ENCODE measurements at places on chromosomes 12 and 14.

GRCh38 chr12:46617167-46617566 is 208.6 kb downstream of the SLC38A4 start:
- DNase-seq, result no peak

GRCh38 chr12:111389635-111390034 is 16.1 kb upstream of the SH2B3 start:
- no peak for DNase-seq

- DNase-seq, result no peak
Observed at GRCh38 chr12:72241552-72241951, 30.6 kb upstream of the TRHDE start.

GRCh38 chr12:52242442-52243258 is 9.6 kb downstream of the KRT7 start:
- DNase-seq, result no peak

DNA sequence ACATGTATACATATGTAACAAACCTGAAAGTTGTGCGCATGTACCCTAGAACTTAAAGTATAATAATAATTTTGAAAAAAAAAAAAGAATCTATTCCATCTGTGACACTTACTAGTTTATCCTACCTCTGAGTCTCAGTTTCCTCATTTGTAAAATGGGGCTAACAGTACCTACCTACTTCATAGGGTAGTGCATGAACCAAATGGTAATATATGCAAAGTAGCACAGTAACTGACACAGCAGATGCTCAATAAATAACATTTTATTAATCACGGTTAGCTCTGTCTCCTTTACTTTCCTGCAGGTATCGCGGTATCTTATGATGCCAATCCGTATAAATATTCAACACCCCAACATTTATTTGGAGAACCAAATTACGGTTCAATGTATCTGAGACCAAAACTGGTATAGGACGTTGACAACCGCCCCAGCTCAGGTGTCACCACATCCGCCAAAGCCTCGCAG is 703 bp downstream of the TMED10 start:
- no peak for DNase-seq

GRCh38 chr14:50025776-50026175 is 90.6 kb downstream of the VCPKMT start:
- no peak for DNase-seq

- DNase-seq, result no peak
Observed at GRCh38 chr14:64987438-64987767, 708 bp downstream of the FNTB start.

DNA sequence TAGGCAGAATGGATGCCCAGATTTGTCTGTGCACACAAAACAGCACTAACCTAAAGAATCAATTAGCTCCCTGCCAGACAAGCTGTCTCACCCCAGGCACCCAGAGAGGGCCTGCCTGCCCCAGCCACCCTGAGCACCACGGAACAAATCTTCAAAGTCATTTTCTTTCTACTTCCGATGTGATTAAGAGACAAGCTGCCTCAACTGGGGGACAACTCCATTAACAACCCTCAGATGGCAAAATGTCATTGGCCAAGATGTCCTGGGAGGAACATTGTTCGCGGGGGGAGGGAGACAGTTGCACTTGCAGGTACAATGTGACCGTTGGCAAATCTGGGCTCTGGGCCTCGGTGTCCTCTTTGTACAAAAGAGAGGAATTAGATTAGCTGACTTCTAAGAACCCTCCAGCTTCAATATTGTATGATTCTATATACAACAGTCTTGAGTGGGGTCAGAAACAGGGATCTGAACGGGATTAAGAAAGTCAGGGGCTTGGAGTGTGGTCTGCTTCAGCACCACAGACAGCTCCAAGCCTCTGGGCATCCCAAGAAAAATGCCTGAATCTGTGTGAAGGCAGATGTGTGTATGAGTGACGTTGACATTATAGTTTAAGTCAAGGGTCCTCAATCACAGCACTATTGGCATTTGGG is 42.8 kb upstream of the CMKLR1 start:
- no peak for DNase-seq

GRCh38 chr12:114656906-114657596 is 26.9 kb downstream of the TBX3 start:
- DNase-seq, result no peak

DNA sequence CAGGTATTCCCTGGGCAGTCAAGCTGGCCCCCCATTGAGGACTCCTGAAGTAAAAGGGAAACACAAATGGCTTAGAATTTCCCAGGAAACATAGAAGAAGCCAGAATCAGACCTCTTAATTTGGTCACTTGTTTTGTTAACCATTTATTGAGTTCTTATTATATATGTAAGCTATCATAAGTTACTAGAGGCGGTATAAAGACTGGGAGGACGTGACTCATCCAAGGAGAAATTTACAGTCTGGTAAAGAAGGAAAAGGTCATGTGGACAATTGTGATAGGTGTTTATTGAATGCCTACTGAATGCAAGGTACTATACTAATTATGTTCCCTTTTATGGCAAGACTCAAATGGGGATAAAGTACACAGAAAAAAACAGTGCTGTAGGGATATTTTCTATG is 146.7 kb downstream of the DYRK2 start:
- no peak for DNase-seq

DNA sequence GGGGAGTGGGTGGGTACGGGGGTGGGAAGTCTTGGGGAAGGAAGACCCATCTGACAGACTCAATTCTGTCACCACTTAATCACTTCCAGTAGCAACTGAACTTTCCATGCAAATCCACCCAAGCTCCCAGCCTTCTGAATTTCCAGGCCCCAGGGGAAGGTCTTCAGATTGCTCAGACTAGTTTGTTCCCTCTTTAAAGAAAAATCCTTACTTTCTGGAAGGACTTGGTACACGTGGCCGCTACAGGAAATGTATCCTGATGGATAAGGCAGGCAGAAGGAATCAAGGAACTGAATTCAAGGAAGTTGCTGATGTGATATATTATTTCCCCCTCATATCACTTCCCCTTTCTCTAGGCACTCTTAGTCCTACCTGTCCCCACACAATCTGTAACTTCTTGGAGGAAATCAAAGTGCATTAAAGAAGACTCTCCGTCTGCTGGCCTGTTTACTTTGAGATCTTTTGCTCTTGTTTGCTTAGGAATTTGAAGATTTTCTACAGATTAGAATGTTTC is 6.4 kb downstream of the NFKBIA start:
- DNase-seq, result no peak

DNA sequence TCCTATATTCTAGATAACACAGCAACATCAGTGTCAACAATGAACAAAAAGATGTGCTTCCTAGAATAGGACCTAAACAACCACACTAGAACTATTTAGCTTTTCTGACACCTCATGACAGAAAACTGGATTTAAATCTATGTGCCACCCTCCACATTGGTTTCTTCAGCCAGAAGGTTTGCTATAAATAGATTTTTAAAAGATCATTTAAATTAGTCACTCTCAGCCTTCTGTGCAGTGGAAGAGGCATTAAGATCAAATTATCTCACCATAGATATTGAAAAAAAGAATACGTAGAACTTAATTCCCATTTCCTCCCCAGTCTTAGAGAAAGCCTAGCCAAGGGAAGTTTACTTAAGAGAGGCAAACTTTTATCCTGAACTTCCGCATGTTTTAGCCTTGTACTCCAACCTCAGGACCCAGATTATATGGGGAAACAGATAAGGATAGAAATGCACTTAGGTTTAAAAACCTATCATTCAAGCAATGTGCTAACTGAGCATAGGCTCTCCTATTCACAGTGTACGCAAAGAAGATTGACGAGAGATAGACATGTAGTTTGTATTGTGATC is 59.6 kb downstream of the NELL2 start:
- DNase-seq, result no peak

DNA sequence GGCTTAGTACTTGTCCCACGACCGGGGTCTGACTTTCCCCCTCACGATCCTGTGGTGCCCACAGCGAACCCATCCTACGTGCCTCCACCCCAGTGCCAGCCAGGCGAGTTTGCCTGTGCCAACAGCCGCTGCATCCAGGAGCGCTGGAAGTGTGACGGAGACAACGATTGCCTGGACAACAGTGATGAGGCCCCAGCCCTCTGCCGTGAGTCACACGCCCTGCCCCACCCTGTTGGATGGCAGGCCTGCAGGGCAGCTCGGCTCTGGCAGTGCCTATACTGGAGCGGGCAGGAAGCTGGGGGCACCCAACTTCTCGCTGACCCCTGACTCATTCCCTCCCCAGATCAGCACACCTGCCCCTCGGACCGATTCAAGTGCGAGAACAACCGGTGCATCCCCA is 18.3 kb upstream of the LRP1-AS start:
- no peak for DNase-seq

- DNase-seq, result no peak
Observed at GRCh38 chr14:97331526-97331925, 534.3 kb downstream of the VRK1 start.

DNA sequence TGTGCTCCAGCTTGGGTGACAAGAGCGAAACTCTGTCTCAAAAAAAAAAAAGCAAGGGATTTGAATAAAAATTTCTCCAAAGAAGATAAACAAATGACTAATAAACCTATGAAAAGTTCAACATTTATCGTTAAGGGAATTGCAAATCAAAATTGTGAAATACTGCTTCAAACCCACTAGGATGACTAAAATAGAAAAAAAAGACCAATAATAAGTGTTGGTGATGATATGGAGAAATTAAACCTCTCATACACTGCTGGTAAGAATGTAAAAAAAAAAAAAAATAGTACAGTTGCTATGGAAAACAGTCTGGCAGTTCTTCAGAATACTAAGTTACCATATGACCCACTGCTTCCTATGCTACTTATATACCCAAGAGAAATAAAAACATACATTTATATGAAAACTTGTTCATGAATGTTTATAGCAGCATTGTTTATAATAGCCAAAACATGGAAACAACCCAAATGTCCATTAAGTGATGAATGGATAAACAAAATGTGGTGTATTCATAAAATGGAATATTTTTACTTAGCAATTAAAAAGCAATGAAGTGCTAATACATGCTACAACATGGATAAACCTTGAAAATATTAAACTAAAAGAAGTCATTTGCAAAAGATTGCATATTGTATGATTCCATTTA is 39.4 kb upstream of the TMPRSS12 start:
- DNase-seq, result no peak

All from activated T-cell treated with anti-CD3 and anti-CD28 coated beads, Interleukin-2, amount 50 U/mL, for 4 hours (primary cell).